ENCODE measurements at places on chromosomes 4 and X. TPM values are rescaled to one million over a fixed set of nuclear protein-coding genes. Genes with fewer than 3 reads are reported as not detected.

The GATA1 gene
- not detected for polyA plus RNA-seq

The MAP7D3 gene
- polyA plus RNA-seq: 12.4 TPM

The GPR78 gene
- 0.14 TPM for polyA plus RNA-seq

The TMSB15A gene
- 35.6 TPM for polyA plus RNA-seq

The PNMA6A gene
- 0.15 TPM for polyA plus RNA-seq

The HTN1 gene
- polyA plus RNA-seq: not detected

The MAGEB1 gene
- not detected for polyA plus RNA-seq

The FAM241A gene
- 0.21 TPM for polyA plus RNA-seq

The GLRB gene
- 11.8 TPM for polyA plus RNA-seq

The SPIN2A gene
- 1.0 TPM for polyA plus RNA-seq

The FGD1 gene
- 4.1 TPM for polyA plus RNA-seq

The ZAR1 gene
- not detected for polyA plus RNA-seq

The MAGEC1 gene
- polyA plus RNA-seq: not detected

The RBM46 gene
- polyA plus RNA-seq: not detected

The MSX1 gene
- 1.7 TPM for polyA plus RNA-seq

The MAGEC2 gene
- polyA plus RNA-seq: not detected

The SERPINA7 gene
- polyA plus RNA-seq: not detected

The EVC2 gene
- 2.9 TPM for polyA plus RNA-seq

The GABRB1 gene
- polyA plus RNA-seq: 7.1 TPM

The CENPVL1 gene
- polyA plus RNA-seq: not detected

The PPP2R2C gene
- polyA plus RNA-seq: not detected

The PCYT1B gene
- 0.10 TPM for polyA plus RNA-seq

The PAGE2 gene
- not detected for polyA plus RNA-seq

The NIPAL1 gene
- 0.22 TPM for polyA plus RNA-seq

The EDA gene
- polyA plus RNA-seq: not detected

The ZFYVE28 gene
- polyA plus RNA-seq: 2.2 TPM

The CENPVL2 gene
- polyA plus RNA-seq: not detected

The TMEM271 gene
- polyA plus RNA-seq: not detected

The RPS6KA6 gene
- polyA plus RNA-seq: 3.3 TPM

The SPARCL1 gene
- not detected for polyA plus RNA-seq

The CT45A1 gene
- polyA plus RNA-seq: not detected

The SOD3 gene
- polyA plus RNA-seq: 3.8 TPM

The RTL5 gene
- polyA plus RNA-seq: 1.7 TPM
